ENCODE measurements at places on chromosomes 1 and 21.
A peak's percentile ranks its signal among the peaks of the same experiment; 100 is the strongest.

GRCh38 chr1:174451408-174451807, 3.6 kb downstream of the GPR52 start:
- DNase-seq, result no peak

- DNase-seq, result no peak
Measured at GRCh38 chr21:32966120-32966519, 59.6 kb upstream of the OLIG2 start.

DNA sequence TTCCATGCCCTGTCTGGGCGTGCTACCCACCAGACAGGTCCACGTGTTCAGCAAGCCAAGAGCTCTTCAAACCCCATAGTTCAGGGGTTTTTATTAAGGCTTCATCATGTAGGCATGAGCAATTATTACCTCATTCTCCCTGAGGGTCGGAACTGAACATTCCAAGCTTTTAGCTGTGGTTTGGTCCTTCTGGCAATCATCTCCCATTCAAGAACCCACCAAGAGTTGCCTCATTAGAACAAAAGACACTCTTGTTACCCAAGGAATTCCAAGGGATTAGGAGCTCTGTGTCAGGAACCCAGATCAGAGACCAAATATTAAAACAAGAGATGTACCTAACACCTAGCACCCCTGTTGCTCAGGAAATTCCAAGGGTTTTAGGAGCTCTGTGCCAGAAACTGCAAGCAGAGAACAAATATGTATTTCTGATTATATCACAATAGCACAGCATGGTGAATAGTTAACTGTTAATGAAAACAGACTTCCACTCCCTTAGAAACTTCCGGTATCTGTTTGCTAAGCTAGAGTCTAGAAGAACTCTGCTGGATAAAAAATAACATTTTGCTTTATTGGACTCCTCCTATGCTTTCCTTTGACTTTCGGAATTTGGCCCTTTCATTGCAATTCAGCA, 201.2 kb upstream of the L1TD1 start:
- peak; percentile 99 for DNase-seq

DNA sequence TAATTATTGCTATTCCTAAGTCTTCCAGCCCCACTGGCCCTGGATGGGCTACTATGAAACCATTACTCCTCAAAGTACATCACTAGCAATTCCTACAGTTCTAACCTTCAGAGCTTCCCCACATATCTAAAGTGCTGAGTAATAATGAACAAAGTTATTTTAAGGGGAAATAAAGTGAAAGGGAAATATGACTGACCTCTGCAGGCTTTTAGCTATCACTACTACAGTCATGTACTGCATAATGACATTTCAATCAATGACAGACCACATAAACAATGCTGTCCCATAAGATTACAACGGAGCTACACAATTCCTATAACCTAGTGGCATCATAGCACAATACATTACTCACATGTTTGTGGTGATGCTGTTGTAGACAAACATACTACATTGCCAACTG, 32.5 kb upstream of the ASPM start:
- DNase-seq, result no peak

GRCh38 chr1:104991702-104992101, 1242.0 kb downstream of the AMY1C start:
- DNase-seq, result no peak

DNA sequence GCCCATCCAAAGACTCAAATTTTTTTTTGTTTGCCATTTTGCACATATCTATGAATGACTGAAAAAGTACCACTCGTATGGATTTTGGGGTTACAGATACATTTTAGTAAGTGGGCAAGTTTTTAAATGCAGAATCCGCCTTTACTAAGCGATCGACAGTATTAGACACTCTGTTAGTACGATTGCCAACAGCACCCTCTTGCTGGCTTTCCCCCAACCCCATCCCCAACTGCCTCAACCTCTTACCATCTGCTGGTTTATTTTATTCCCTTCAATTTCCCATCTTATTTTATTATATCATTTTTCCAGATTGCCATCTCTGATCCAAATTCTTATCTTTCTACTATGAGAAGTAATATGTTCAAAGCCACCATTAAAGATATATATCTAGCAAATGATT, 244.8 kb downstream of the LRRIQ3 start:
- no peak for DNase-seq

DNA sequence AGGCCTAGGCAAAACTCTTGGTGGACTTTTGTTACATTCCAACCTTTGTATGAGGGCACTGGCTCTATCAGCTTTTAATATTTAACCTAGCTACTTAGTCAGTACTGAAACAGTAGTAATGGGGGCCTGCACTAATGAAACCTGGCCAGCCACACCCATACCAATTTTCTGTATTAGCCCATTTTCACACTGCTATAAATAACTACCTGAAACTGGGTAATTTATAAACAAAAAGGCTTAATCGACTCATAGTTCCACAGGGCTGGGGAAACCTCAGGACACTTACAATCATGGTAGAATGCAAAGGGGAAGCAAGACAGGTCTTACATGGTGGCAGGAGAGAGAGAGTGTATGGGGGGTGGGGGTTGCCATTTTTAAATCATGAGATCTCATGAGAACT, 245.7 kb upstream of the RGS18 start:
- DNase-seq, result no peak

- peak; percentile 13 for DNase-seq
Measured at GRCh38 chr1:211359876-211360275, 33.2 kb downstream of the TRAF5 start.

GRCh38 chr1:243926803-243927245, 76.8 kb upstream of the AKT3 start:
- peak; percentile 89 for DNase-seq

DNA sequence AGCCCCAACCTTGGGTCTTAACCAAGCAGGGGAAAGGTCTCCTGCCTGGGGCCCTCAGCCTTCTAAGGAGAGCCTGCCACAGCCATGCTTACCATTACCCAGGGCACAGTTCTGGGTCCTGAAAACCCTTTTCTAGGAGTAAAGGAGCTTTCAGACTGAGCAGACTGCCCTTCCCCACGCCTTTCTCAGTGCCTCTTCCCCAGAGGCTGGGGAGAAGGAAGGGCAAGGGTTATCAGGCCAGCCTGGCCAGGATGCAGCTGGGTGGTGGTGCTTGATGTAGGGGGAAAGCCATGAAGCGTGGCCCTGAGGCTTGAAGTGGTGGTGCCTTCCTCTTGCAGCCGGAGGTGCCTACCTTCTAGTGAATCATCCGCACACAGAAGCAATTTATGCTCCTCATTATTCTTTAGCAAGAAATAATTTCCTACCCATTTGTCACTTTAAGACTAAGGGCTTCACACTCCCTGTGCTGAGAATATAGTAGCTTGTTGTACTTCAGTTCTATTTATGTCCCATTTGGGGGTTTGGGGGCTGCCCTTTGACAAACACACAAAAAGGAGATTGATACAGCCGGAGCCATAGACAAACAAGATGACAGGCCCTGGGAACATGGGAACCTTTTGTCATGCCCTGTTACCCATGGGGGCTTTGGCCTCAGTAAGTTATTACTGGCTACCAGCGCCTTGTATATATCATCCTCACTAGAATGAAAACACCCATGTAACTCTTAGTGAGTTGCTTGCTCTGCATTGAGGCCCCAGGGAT, 40.7 kb downstream of the MAN1C1 start:
- DNase-seq, result no peak

Data from foreskin keratinocyte (primary cell).